ENCODE measurements at places on chromosomes 13 and 19. TPM values are rescaled to one million over a fixed set of nuclear protein-coding genes. Genes with fewer than 3 reads are reported as not detected.

DNA sequence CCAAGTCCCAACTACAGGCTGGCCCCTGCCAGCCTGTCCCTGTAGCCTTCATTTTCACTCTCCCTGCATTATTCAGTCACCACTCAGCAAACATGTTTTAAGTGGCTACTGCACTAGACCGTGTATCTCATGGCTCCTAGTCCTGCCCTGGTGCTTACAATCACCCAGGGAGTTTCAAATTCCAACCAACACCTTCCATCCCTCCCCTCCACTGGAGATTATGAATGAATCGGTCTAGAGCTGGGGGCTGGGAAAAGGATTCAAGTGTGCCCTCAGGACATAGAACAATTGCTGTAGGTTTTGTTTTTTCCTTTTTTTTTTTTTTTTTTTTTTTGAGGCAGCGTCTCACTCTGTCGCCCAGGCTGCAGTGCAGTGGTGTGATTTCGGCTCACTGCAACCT lies 15.0 kb upstream of the TNFAIP8L1 start:
- DNase-seq: no peak

C19orf73 gene
- polyA plus RNA-seq: 0.86 TPM

TSSK6 gene
- polyA plus RNA-seq: 2.4 TPM

- DNase-seq: no peak
These were observed 5.4 kb downstream of the KCTD4 start for GRCh38 chr13:45195421-45195820.

DNA sequence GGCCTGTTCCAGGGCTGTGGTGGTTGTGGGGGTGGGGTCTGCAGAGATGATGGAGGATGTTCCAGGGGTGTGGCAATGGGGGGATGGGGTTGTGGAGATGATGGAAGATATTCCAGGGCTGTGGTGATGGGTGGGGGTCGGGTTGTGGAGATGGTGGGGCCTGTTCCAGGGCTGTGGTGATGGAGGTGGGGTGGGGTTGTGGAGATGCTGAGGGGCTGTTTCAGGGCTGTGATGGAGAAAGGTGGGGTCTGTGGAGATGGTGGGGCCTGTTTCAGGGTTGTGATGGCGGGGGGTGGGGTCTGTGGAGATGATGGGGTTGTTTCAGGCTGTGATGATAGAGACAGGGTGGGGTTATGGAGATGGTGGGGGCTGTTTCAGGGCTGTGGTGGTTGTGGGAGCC lies 62.0 kb downstream of the TEX29 start:
- DNase-seq: no peak

GRCh38 chr19:10155839-10156238 lies 36.1 kb upstream of the EIF3G start:
- no peak for DNase-seq

FCER2 gene
- 0.27 TPM for polyA plus RNA-seq

DNA sequence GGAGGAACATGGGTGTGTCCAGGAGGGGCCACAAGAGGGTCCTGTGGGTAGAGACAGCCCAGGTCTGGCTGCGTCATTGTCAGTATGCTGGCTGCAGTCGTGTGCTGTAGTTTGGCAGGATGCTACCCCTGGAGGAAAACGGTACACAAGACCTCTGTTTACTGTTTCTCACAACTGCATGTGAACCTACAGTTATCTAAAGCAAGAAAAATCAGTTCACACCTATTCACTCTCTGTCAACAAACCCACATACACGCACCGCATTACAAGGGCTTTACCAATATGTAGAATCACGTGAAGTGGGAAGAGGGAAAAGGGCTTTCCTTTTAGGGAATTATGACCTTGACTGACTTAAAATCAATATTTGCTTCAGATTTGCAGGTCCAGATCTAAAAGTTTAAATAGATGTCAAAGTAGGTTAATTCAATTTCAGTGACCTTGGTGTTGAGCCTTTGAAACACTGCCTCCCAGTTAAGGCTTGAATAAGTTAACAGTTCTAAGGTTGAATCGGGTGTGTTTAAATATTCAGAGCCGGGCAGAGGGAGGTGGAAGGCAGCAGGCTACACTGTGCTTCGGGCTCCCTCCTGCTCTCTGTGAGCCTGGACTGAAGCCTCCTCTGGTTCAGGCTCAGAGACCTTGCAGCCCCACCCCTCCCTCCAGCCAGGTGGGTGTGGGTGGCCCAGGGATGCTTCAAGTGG lies 17.2 kb upstream of the MCF2L start:
- no peak for DNase-seq

TMEM150B gene
- polyA plus RNA-seq: 1.7 TPM

IGFLR1 gene
- 2.9 TPM for polyA plus RNA-seq

LGALS7B gene
- 0.95 TPM for polyA plus RNA-seq

CEACAM21 gene
- 1.6 TPM for polyA plus RNA-seq

DNA sequence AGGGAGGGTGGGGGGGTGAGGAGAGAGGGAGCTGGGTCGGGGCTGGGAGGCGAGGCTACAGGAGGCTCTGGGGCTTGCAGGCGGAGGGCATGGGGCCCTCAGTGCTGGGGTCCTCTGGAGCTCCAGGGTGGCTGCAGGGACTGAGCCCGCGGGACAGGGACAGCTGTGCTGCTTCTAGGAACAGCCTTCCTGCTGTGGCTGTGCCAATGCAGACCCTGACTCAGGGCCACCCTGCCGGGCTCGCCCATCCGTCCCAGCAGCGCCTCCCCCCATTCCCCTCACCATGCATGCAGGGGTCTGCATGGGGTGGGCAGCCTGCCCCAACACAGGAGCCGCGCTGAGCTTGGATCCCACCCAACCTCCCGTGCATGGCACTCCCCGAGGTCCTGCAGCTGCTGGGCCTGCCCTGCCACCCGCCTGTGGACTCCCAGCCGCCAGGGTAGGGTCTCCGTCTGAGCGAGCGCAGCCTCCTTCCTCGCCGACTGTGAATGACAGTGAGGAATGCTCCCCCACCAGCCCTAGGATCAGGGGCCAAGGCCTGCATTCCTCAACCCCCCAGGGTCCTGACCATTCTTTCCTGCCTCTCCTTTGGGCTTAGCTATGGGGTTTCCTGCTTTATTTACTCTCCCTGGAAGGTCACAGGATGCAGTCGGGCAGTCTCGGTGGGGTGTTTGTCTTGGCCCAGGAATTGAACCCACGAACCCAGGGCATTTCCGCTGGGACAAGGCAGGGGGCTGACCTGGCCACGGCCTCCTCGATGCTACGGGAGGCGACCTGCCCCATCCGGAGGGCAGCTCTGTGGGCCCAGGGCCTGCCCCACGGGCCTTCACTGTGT lies 23.4 kb downstream of the CEBPG start:
- DNase-seq: no peak

LCP1 gene
- 10.1 TPM for polyA plus RNA-seq

GRCh38 chr19:13841086-13841961 lies 35.6 kb upstream of the NANOS3 start:
- no peak for DNase-seq

SIGLECL1 gene
- polyA plus RNA-seq: not detected

KLK3 gene
- polyA plus RNA-seq: 0.32 TPM

DNA sequence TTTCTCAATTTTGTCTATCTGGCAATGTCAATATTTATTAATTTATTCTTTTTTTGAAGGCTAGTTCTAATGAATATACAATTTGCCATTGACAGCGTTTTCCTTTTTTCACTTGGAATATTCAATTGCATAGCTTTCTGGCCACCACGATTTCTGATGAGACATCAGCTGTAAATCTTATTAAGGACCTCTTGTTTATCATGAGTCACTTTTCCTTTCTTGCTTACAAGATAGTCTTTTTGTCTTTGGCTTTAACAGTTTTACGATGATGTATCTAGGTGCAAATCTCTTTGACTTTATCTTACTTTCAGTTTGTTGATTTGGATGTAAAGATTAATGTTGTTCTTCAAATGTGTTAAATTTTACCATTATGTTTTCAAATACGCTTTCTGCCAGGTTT lies 991.6 kb upstream of the SLC10A2 start:
- no peak for DNase-seq

DNA sequence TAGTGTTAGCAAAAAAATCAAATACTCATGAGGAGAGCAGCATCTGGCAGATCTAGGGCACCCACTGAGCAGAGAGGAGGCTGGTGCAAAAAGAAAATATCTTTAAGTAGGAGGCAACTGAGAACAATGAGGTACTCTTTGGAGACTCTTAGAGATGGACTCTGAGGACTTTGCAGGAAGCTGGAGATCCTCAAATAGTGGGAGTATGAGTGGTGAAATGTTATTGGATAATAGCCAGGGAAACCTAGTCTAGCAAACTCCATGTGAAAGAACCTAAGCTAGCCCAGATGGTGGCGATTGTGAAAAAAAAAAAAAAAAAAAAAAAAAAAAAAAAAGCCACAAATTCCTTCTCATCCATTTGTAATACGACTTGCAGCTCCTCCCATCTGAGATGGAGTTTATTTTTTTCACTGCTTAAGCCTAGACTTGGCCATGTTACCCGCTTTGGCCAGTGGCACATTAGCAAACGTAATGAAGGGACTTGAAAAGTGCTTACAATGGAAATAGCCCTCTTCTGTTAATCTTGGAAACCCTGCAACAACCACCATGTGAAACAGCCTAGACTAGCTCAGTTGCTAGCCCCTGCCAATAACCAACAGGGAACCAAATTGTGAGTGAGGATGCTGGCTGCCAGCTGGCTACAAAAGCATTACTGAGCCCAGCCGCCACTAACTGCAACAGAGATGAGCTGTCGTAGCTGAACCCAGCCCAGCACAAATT lies 476.2 kb downstream of the KLF12 start:
- DNase-seq: no peak

GRCh38 chr13:79190932-79191331 lies 215.1 kb downstream of the RBM26 start:
- no peak for DNase-seq

DNA sequence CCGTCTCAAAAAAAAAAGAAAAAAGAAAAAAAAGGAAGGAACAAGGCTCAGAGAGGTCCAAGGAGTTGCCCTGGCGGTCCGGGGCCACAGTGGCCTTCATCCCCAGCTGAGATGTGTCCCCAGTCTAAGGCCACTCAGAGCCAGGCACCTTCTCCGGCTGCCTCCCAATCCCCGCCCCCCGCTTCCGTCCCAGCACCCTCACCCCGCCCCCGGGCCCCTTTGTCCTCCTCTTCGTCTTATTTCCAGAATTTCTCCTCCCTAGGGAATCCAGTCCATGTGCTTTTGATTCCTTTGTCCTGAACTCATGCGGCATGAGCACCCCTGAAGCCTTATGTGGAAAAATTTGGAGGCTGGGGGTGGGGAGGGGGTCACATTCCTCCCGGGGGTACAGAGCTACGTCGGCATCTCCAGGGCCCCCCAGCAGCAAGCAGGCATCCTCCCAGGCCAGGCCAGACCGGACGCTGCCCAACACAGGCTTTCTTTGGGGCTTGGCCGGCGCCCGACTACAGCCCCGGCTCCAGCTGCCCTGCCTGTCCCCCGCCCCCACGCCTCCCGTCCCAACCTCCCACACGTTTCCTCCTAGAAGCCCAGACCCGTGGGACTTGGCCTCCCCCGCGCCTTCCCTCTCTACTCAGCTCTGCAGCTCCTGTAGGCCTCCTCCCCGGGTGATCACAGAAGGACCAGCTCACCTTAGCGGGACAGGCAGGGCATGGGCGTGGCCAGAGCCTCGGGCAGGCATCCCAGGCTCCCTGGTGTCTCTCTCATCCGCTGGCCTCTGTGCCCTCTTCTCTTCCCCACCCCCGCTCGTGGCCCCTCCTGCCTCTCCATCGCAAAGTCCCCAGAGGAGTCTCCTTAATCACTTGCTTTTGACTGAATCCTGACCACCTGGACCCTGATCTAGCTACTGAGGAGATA lies 17.8 kb upstream of the ADGRE5 start:
- DNase-seq: no peak

ZNF614 gene
- polyA plus RNA-seq: 15.4 TPM

DNA sequence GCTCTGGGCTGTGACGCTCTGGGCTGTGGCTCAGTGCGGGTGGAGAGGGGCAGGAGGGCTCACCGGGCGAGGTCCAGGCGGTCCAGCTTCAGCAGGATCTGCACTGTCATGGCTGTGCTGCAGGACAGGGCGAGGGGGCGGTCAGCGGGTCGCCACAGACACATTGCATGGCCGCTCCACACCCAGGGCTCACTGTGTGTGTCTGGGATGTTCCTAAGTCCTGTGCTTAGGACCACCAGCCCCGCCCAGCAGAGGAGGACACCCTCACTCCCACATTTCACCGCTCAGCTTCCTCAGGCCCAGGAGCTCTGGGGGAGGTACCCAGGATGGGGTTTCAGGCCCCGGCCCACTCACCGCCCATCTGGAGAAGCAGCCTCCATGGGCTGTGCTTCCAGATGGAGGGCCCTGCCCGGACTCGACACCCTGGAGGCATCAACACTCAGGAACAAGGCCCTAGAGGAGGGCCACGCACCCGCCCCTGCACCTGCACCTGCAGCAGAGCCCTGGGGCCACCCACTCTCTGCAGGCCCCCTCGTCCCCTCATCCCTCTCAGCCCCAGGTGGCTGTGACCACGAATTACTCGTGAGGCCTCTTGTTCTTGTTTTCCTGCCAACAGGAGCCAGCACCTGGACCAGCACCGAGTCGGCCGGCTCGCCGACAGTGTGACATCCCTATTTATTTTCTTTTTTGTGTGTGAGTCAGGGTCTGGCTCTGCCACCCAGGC lies 9.7 kb upstream of the CERS1 start:
- DNase-seq: no peak

FGF22 gene
- 0.27 TPM for polyA plus RNA-seq

DNA sequence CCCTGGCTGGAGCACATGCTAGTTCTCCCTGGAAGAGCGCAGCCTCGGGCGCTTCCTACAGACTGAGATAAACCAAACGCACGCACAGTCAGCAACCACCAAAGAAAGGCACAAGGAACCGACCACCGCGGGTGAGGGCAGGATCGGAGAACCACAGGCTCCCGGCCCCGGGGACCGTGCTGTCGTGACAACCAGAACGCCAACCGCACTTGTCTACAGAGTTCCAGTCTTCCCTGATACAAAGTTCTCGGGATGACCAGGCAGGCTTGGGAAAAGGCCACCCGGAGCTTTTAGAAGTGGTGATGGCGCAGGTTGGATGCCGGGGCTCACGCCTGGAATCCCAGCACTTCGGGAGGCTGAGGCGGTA lies 33.1 kb upstream of the CACTIN start:
- DNase-seq: no peak

DNA sequence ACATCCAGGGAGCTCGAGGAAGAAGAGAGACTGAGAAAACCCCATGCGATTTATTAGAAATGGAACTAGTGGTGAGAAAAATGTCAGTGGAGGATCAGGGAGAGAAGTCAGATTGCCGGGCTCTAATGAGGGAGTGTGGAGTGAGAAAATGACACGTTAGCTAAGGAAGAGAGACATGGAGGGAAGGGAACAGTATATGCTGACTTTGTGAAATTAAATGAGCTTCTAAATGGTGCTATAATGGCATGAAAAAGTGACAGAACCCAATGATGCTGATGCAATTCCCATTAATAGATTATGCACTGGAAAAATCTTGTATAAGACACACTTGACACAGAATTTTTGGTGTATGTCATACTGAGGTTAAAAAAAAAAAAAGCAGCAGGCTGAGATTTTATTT lies 112.6 kb downstream of the HSPH1 start:
- DNase-seq: no peak

GRCh38 chr13:29452773-29453616 lies 142.5 kb downstream of the SLC7A1 start:
- no peak for DNase-seq

GRCh38 chr19:38974624-38975213 lies 823 bp downstream of the FBXO17 start:
- DNase-seq: no peak

GRCh38 chr13:38970380-38971051 lies 20.1 kb downstream of the STOML3 start:
- DNase-seq: no peak

OSCAR gene
- polyA plus RNA-seq: 0.35 TPM
